ENCODE measurements at places on chromosomes 1 and 21.

DNA sequence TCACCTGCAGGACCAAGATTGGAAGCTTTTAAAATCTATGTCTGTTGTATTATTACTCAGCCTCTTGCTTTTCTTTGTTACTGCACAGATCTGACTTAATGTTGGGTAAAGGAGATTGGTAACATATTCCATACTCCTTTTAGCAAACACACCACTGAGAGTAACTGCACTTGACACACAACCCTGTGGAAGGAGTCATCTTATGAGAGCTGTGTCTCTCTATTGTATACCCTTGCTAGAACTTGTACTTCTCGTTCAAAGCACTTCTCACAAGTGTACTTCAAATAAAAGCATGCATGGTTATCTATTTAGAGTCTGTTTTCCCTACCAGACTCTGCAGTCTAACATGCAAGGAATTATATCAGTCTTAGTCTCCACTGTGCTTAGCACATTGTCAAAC is 813.4 kb downstream of the ADGRL2 start:
- DNase-seq: no peak

DNA sequence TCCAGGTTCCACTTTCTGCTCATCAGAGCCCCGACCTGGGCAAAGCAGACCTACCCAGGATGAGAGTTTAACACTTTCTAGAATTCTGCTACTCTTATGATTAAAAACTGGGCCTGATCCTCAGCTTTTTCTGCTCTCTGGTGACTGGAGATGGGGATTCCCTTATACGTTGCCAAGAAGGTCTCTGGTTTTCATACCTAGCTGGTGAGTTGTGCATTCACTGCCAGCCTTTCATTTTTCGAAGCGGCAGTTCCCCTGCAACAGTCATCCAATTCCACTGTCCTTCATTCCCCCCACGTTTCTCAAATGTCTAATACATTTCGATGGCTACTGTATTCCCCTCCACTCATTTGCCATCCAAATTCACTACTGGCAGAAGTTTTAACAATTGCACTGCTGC is 135.3 kb downstream of the ADSS2 start:
- DNase-seq: no peak

GRCh38 chr1:99365141-99365540 is 100.8 kb downstream of the PLPPR4 start:
- DNase-seq: no peak

GRCh38 chr1:112674440-112674985 is at the start of gene MOV10:
TSS of gene MOV10 (plus strand) at chr1:112674659. CDS start at chr1:112674913, 254 bp downstream.
- peak; percentile 21 for DNase-seq

- no peak for DNase-seq
Observed at GRCh38 chr1:64663668-64664067, 81.2 kb upstream of the RAVER2 start.

DNA sequence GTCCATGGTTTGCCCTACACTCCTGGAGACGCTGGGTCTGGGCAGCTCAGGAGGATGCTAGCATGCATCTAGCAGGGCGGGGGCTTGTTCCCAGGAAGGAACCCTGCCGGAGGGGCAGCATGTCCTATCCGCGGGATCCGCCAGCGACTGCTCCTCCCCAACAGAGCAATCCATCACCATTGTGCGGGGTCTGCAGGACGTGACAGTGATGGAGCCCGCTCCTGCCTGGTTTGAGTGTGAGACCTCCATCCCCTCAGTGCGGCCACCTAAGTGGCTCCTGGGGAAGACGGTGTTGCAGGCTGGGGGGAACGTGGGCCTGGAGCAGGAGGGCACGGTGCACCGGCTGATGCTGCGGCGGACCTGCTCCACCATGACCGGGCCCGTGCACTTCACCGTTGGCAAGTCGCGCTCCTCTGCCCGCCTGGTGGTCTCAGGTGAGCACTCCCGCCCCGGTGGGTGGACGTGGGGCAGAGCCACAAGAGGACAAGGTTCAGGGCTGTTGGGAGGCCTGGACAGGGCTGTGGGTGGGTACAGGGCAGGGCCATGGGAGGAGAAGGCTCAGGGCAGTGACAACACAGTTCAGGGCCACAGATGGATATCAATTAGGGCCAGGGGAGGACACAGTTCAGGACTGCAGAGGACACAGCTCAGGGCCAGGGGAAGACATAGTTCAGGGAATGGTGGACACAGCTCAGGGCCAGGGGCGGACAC is 71.3 kb downstream of the OBSCN start:
- no peak for DNase-seq

DNA sequence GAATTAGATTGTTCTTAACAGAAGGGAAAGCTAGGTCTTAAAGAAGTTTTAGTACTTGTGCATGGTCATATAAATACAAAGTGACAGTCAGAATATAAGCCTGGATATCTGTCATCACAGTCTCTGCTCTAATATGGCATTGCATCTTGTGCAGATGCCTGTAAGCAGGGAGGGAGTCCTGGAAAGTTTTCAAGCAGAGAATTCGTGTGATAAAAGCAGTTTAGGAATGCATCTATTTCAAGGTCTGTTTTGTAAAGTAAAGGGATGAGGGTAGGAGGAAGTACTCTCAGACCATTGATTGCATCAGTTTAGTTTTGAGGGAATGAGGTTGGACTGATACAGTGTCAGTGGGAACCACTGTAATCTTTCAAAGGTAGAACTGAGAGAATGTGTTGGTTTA is 30.6 kb downstream of the IARS2 start:
- DNase-seq: no peak

Measured in activated CD8-positive, alpha-beta memory T cell treated with anti-CD3 and anti-CD28 coated beads for 1 hour (primary cell).